ENCODE measurements at places on chromosomes 13 and 19.

DNA sequence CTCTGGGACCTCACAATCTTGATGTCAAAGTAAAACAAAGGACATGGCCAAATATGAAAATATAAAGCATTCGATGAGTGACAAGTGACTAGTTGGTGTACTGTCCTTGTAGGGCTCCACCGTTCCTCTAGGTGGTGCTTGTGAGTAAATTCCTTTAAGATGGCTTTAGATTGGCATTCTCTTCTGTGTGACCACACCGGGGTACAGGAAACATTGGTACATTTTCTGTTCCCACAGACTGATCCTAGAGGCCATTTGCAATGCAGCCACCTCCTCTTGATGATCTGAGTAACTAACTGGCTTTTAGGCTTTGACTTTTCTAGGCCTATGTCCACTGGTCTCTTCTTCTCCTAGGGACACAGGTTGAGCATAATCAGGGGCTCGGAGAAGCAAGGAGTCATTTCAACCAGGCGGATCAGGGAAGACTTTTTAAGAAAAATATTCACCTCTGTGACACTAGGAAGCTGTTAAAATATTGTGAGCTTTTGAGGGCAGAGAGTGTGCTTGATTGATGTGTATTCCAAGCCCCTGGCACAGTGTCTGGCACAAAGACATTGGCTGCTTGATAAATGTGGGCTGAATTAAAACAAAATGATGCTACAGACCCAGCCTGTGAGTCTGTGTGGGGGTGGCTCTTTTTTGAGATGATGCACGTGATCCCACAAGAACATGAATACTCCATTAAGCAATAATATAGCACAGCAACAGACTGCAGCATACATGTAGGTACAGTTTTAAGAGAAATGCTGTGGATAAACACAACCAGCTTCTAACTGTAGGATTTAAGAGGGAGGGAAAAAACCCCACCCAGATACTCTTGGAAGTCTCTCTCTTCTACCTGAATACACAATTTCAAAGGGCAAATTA is 21.0 kb downstream of the EPSTI1 start:
- DNase-seq, result peak; percentile 10

- DNase-seq, result no peak
These were observed 29.5 kb upstream of the FNDC3A start for GRCh38 chr13:48946163-48946562.

DNA sequence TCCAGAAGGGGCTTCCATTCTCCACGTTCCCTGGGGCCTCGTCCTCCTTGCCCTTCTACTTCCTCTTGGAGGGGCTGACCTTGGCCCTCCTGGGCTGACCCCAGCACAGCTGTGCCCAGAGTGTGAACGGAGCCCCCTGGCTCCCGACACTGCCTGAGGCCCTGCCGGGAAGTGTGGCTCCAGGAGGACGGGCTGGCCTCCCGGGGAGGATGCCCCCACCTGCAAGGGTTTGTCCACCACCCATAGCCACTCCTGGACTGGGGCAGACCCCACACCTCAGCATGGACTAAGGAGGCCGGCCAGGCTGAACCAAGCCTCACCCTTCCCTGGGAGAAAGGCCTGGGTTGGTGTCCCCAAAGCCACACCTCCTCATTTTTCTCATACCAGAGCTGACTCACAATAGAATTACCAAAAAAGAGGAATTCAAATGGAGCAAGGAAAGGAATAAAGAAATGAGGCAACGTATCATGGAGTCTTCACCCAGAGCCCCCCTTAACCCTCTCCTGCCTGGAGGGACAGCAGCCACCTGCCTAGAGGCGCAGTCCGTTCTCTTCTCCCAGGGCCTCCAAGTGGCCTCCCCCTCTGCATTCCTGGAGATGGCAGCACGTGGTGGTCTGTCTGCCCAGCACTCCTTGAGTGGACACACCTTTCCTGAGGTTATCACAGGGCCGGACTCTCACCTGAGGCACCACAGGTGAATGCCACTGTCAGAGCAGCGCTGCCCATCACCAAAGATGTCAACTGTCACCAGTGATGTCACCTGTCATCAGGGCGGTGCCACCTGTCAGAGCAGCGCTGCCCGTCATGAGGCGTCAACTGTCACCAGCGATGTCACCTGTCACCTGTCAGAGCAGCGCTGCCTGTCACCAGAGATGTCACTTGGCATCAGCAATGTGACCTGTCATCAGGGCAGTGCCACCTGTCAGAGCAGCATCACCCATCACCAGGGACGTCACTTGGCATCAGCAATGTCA is 3.1 kb upstream of the C13orf46 start:
- no peak for DNase-seq

DNA sequence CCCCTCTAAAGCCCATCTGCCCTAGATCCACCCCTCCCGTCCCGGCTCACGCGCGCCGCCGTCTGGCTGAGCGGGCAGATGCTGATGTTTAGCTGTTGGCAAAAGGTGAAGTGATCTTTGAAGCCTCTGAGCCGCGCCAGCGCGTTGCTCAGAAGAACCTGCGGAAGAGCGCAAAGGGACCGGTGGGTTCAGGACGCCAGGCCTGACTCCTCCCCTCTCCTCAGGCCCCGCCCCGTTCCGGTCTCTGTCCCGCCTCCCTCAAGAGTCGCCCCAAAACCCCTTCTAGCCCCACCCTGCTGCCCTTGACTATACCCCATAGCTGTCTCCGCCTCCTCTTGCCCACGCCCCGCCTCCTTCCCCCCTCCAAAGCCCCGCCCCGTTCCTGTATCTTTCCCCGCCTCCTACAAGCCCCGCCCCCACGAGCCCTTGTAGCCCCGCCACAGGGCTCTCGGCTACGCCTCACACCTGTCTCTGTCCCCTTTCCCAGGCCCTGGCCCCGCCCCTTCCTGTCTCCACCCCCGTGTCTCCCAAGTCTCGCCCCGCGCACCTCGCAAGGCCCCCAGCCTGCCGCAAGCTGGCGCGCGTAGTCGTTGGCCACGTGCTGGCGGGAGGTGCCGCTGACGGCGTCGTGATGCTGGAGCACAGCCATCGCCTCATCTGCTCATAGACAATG is 9.5 kb downstream of the MAN2B1 start:
- DNase-seq, result no peak

DNA sequence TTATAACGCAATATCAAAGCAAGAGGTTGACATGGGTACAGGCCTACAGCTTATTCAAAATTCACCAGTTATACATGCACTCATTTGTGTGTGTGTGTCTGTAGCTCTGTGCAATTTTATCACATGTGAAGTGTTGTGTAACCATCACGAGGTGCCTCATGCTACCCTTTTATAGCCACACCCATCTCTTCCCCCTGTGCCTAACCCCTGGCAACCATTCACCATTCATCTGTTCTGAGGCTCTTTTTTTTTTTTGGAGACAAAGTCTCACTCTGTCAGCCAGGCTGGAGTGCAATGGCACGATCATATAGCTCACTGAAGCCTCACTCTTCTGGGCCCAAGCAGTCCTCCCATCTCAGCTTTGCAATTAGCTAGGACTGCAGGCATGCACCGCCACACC is 78.4 kb downstream of the DPF1 start:
- DNase-seq, result no peak

All from stimulated activated CD8-positive, alpha-beta memory T cell treated with anti-CD3 and anti-CD28 coated beads, Interleukin-15, amount 100 ng/mL, for 4 hours (primary cell).